ENCODE measurements at places on chromosomes 3 and 15. TPM values are rescaled to one million over a fixed set of nuclear protein-coding genes. Genes with fewer than 3 reads are reported as not detected.

Gene SMAD6
- total RNA-seq, result 5.3 TPM

Gene AMOTL2
- total RNA-seq, result 49.0 TPM

Gene FBXW12
- not detected for total RNA-seq

Gene GABRR3
- not detected for total RNA-seq

Gene CIAO2A
- total RNA-seq, result 97.9 TPM

Gene ZNF774
- 0.91 TPM for total RNA-seq

Gene SEMA3G
- 0.40 TPM for total RNA-seq

Gene GOLGA8Q
- 0.24 TPM for total RNA-seq

Gene DNAH12
- not detected for total RNA-seq

Gene CPA3
- not detected for total RNA-seq

Gene STRA6
- 13.1 TPM for total RNA-seq

Gene CCR8
- not detected for total RNA-seq

Gene ALG1L2
- not detected for total RNA-seq

Gene ALDH1A3
- 22.7 TPM for total RNA-seq

Gene RBMS3
- total RNA-seq, result 21.4 TPM

Gene KIF7
- total RNA-seq, result 7.9 TPM

Gene GABRA5
- 0.26 TPM for total RNA-seq

Gene POPDC2
- total RNA-seq, result 0.13 TPM

Gene SPCS1
- total RNA-seq, result 267 TPM
